ENCODE measurements at places on chromosomes 7 and 10.

DNA sequence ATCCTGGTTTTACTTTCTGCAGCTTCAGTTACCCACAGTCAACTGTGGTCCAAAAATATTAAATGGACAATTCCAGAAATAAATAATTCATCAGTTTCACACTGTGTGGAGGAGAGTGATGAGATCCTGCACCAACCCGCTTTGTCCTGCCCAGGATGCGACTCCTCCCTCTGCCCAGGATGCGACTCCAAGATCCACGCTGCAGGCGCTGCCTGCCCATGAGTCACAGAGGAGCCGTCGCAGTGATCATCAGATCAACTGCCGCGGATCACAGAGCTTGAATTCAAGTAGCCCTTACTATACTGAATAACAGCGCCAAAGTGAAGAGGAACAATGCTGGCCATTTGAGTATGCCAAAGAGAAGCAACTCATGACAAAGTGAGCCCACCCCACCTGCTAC, 61.5 kb downstream of the GRB10 start:
- no peak for DNase-seq

DNA sequence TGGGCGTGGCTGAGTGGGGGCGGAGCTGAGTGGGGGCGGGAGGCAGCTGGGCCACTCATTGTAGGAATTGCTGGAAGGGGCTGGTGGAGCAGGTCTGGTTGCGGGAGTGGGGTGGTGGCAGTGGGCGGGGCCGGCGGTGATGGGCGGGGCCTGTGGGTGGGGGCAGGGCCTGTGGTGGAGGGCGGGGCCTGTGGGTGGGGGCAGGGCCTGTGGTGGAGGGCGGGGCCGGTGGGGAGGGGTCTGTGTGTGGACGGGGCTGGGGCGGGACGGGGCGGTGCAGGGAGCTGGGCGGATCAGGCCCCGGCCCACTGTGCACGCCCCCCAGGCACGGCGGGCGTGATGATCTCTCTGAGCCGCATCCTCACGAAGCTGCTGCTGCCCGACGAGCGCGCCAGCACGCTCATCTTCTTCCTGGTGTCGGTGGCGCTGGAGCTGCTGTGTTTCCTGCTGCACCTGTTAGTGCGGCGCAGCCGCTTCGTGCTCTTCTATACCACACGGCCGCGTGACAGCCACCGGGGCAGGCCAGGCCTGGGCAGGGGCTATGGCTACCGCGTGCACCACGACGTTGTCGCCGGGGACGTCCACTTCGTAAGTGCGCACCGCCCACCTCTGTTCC, 14.0 kb downstream of the SLC29A4 start:
- DNase-seq: peak; percentile 33

DNA sequence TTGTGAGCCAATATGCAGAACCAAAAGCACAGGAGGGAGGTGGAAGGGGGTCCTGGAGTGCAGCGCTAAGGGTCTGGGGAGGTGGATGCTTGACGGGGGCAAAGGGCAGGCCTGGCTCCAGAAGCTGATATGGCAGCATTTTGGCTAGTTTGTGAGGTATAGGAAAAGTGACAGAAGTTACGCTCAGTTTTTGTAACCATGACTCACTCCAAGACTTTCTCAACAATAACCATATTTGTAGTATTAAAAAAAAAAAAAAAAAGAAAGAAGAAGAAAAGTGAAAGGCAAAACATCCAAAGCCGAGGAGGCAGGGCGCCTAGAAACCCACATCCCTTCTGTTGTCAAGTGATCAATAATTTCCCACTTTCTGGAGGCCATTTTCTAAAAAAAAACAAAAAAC, 92.3 kb downstream of the RNF216 start:
- no peak for DNase-seq

DNA sequence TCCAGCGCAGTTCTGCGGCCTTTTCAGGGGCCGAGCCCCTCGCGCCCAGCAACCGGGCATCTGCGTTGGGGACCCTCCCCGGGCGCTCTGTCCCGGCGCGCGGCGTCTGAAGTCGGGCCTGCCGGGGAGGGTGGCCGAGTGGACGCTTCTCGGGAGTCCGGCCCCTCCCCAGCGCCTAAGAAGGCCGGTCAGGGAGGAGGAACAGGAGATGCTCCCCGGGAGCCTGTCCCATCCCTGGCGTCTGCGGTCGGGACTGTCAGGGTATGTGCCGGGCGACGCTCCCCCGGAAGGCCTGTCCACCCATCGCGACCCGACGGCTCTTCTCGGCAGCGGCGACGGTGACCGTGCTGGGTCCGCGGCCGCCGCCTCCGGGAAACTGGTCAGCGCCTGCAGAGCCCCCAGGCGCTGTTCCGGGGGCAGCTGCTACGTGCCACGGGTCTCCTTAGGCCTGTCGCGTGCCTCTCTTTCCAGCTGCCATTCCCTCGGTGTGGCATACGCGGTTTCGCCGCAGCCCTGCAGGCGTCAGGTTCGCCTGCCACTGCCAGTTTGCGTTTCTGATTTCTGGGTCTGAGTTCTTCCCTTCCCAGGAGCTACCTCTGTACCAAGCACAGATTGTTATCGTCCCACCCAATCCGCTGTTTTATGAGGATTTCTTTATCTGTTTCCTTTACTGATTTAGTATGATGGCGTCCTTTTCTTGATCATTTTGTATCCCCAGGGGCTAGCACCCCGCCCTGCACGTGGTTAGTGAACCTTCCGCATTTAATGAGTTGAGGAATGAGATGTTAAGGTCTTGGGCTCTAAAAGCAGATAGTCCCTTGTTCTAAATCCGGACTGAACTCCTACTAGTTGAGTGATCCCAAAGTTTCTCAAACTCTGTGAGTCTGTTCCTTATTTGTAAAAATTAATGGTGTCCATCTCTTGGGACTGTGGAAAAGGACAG, 782 bp downstream of the IFIT5 start:
- DNase-seq: peak; percentile 15

GRCh38 chr10:9992661-9993060, 1025.0 kb upstream of the CELF2 start:
- DNase-seq: no peak

DNA sequence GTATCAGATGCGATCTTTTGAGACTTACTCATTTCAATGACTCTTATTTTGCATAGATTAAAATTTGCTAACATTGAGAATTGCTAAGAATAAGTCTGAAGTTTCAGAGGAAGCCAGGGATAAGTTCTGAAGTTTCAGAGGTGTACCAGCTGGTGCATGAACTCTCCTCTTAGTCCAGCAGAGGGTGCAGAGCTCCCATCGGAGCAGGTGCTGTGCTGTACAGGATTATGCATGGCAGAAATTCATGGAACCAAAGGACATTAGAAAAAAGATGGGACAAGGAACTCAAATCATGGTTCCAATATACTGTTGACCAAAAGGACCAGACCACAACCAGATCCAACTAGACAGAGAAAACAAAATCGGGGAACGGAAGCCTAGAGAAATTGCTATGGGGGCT, 41.9 kb downstream of the MGAM2 start:
- peak; percentile 68 for DNase-seq
